DMS 273 treated with DMSO at 0.1 percent for 48 hours (cell line): ENCODE measurements at places on chromosomes 7 and 10.

GRCh38 chr10:33664070-33664469, 329.6 kb upstream of the NRP1 start:
- peak; percentile 32 for DNase-seq

DNA sequence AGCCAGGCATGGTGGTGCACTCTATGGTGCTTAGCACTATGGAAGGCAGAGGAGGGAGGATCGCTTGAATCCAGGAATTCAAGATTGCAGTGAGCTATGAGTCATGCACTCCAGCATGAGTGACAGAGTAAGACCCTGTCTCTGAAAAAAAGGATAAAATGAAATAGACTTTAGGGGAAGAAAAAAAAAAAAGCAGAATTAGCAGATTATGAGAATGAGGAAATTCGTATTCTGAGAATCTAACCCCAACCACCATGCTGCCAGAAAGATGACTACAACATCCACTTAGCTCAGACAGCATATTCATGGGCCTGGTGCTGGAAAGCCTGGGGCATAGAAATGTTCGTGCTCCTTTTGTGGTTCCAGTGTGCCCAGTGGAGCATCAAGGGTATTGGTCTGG, 63.3 kb downstream of the TMEM26 start:
- DNase-seq, result no peak

DNA sequence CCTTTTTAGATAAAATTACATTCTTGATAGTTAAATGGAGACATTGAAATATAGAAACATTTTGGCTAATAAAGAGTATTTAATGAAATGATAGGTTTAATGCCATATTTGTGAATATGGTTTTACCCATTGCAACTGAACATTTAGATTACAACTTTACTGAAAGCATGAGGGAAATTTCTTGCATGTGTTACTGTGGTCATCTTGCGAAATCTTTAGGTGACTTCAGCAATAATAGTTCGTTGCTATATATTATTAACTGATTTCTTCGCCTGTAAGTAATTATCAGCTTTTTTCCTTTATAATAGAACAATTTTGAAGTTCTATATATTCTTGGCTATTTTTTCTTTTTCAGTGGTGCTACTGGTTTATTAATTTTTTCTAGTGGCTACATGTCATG, 83.2 kb downstream of the MLLT10 start:
- no peak for DNase-seq

- no peak for DNase-seq
These were observed 328.3 kb downstream of the BICC1 start for GRCh38 chr10:58840840-58841435.

GRCh38 chr10:4556527-4556926, 269.5 kb upstream of the AKR1E2 start:
- no peak for DNase-seq

- DNase-seq, result no peak
These were observed 363.3 kb upstream of the MBL2 start for GRCh38 chr10:53135897-53136253.

- DNase-seq, result no peak
These were observed 224.2 kb downstream of the MLLT10 start for GRCh38 chr10:21758239-21758638.

DNA sequence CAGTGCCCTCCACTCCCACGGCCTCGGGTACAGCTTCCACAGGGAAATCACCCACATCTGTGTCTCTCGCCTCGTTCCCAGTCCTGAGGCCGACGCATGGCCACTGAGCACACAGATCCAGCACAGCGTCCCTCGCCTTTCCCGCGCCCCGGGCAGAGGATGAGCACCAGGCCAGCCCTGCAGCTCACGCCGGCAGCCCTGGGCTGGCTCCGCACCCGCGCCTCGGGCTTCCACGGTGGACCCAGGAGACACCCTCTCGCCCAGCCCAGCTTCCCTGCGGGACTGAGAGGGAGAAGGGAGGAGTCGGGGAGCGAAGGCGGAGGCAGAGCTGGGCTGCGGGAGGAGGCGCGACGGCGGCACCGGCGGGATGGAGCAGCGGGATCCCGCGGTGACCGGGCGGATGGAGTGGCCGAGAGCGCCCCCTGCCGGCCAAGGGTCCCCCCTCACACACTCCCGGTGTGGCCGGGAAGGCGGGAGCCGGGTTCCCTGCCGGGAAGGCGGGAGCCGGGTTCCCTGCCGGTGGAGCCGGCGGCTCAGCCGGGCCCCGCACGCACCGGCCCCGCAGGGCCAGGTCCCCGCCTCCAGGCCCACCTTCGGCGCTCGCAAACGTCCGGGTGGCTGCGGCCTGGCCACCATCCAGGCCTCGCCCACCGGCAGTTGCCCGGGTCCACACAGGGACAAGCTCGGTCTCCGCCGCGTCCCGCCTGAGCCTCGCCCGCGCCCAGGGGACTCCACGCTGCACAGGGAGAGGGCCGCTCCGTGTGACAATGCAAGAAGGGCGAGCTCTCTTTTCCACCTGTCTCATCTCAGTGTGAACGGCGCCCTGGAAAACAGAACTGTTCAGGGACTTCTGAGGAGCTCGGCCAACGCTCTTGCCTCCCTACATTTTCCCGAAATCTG, 110.3 kb upstream of the LANCL2 start:
- DNase-seq, result peak; percentile 26

GRCh38 chr7:110407706-110408105, 683.2 kb upstream of the LRRN3 start:
- DNase-seq, result no peak

- no peak for DNase-seq
These were observed 5.0 kb downstream of the HOXA5 start for GRCh38 chr7:27138472-27138871.

DNA sequence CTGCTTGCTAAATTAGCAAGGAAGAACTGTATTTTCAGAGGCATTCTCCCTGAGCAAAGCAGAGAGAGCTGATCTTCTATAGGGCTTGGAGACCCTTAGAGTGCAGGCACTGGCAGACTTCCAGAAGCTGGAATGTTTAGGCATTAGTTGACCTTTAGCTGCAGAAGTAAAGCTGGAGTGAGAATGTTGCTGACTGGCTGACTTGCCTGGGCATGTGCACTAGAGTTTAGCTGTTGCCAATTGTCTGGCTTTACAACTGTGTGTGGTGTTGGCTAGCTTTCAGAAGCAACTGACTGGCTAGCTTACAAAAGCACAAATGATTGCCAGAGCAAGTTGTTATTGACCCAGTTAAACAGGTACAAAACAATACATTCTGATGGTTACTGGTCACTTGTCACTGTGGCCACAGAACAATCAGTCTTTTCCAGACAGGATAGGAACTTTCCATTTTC, 25.1 kb downstream of the FAM13C start:
- peak; percentile 24 for DNase-seq

DNA sequence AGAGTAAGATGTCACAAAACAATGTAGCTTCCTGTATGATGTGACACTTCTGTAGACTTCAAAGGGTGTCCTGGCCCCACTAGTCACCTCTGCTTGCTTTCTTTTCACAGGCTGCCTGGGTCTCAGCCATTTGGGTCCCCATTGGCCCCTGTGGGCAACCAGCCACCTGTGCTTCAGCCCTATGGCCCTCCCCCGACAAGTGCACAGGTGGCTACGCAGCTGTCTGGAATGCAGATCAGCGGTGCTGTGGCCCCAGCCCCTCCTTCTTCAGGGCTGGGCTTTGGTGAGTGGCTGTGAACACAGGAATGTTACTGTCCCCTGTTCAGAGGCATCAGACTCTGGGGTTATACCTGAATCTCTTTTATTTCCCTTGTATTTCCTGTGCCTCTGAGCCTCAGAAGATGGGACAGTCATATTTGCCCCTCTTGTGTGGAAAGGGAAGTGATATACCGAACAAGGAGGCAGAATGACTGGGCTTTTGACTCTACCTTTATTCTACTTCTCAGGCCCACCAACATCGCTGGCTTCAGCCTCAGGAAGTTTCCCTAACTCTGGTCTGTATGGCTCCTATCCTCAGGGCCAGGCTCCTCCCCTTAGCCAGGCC, 15.4 kb downstream of the SEC24C start:
- DNase-seq, result no peak
